ENCODE measurements at places on chromosomes 11 and 22.

- DNase-seq, result no peak
Measured at GRCh38 chr11:84871116-84871515, 756.0 kb downstream of the DLG2 start.

GRCh38 chr11:116721988-116722387 is 50.8 kb downstream of the BUD13 start:
- no peak for DNase-seq

DNA sequence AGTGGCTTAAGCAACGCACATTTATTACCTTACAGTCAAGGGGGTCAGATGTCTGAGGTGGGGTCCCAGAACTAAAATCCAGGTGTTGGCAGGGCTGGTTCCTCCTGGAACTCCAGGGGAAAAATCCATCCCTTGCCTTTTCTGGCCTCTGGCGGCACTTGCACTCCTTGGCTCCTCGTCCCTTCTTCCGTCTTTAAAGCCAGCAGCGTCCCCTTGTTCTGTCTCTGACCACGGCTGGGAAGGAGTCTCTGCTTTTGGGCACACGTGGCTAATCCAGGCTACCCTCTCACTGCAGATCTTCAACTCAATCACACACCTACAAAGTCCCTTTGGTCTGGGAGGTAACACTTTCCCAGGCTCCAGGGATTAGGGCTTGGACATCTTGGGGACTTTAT is 73.5 kb upstream of the WNT7B start:
- no peak for DNase-seq

DNA sequence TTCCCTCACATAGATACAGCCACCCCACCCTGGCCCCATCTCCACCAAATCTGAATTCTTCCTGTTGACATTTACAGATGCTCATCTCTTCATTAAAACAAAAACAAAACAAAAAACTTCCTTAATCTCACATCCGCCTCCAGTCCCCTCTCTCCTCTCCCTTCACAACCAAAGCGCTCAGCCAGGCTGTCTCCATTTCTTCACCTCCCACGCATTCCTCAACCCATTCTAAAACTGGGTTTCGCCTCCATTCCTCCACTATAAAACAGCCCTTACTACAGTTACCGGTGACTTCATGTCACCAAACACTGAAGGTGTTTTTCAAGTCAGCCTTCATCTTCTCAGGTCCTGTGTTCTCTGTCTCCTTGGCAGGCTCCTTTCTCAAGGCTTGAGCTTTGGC is 9.6 kb downstream of the BACE1-AS start:
- no peak for DNase-seq

GRCh38 chr11:35814081-35814695 is 129.7 kb upstream of the LDLRAD3 start:
- DNase-seq, result no peak

Measured in activated T-cell treated with anti-CD3 and anti-CD28 coated beads, Interleukin-2, amount 50 U/mL, for 24 hours (primary cell).